ENCODE measurements at places on chromosomes 4 and X.

DNA sequence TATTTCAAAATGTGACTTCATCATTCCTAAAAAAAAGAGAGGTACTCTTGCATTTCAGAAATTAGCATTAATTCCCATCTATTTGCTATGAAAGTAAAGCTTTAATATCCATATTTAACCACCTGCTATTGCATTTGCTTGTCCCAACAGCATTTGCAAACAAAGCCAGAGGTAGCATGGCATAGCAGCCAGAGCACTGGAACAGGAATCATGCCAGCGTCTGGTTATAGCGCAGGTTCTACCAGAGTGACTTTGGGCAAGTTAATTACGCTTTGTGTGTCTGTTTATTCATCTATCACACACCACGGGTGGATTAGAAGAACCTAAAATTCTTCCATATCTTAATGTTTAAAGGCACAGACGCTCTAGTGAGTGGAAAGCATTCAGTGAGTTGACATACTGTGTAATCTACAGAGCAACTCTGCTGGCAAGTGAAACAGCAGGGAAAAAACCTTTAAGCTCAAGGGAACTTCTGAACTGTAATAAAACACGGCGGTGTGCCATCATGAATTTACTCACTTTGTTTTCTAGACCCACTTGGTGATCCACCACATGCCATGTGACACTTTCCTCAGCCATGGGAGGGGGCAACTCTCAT is 76.6 kb upstream of the QRFPR start:
- DNase-seq, result no peak

DNA sequence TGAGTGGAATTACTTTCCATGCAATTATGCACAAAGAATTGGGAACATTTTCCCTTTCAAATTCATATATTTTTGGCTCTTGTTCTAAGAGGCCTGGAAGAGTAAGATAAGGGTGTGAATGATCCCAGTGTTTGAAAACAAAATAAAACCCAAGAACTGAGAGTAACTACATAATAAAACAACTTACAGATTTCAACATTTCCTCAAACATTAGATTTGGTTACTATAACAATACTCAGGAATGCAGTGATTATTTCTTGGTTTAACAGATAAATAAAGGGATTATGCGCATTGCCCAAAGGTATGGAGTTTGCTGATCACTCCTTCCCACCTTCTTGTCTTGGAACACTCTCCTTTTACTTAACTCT is 292.5 kb downstream of the CAMK2D start:
- no peak for DNase-seq

DNA sequence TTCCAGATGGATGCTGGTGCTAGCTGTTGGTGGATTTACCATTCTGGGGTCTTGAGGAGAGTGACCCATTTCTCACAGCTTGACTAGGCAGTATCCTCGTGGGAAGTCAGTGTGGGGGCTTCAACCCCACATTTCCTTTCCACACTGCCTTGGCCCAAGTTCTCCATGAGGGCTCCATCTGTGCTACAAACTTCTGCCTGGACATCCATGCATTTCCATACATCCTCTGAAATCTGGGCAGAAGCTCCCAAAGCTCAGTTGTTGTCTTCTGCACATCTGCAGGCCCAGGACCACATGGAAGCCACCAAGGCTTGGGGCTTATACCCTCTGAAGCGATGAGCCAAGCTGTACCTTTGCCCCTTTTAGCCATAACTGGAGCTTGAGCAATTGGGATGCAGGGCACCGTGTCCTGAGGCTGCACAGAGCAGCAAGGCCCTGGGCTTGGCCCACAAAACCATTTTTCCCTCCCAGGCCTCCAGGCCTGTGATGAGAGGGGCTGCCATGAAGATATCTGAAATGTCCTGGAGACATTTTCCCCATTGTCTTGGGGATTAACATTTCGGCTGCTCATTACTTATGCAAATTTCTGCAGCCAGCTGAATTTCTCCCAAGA is 248.7 kb upstream of the ANKRD50 start:
- no peak for DNase-seq

GRCh38 chrX:17817251-17817650 is 43.8 kb downstream of the RAI2 start:
- no peak for DNase-seq

DNA sequence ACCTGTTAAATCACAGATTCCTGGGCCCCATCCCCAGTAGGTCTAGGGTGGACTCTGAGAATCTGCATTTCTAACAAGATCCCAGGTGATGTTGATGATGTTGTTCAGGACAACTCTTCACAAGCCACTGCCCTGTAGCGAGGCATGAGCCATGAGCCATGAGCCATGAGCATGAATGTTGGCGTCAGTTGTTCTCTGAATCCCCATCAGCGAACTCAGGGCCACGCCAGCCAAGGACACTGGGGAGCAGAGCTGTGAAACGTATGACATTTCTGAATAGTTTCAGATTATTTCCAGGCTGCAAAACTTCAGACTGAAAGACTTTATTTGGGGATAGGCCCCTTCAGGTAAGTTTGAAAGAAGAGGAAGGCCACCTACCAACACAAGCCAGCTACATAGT is 46.9 kb upstream of the HCCS start:
- no peak for DNase-seq

- no peak for DNase-seq
Measured at GRCh38 chrX:41421071-41421729, 25.9 kb upstream of the NYX start.

DNA sequence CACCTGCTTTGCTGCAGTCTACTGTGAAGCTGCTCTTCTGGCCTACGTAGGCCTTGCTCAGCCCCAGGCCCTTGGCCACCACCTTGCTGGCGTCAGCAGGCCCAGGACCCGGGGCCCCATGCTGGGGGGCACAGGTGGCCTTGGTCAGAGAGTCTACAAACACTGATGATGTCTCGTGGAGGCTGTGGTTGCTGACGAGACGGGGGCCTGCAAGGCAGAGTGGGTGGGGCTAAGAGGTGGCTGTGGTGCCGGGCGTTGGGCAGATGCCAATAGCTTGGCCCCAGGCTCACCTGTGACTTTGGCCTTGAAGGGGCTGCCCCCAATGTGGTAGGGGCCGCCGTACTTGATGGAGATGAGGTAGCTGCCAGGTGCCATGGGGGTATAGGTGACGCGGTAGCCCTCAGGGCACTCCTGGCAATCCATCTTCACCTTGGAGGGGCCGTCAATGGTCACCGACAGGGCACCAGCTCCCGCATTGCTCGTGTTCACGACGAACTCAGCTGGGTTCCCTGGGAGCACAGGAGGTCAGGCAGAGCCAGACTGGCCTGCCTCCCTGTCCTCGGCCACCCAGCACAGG is 25.0 kb downstream of the FLNA start:
- DNase-seq, result no peak

GRCh38 chrX:134875671-134876070 is 115.1 kb upstream of the SMIM10 start:
- DNase-seq, result no peak

Measured in vagina (tissue), 2 donors.